ENCODE measurements at places on chromosomes 3 and 15.

GRCh38 chr15:41891946-41892345 is 1.9 kb downstream of the SPTBN5 start:
- peaks cover 27% of the 10 kb centered on the region for H3K4me1 ChIP-seq
- no peak for DNase-seq
- H3K36me3 ChIP-seq, result no peaks in the 10 kb centered on the region
- no peak overlapping the region for H3K27ac ChIP-seq
- no peak overlapping the region for H3K4me3 ChIP-seq

- H3K4me3 ChIP-seq, result no peak overlapping the region
- H3K27ac ChIP-seq, result no peak overlapping the region
- no peaks in the 10 kb centered on the region for H3K27me3 ChIP-seq
- H3K4me1 ChIP-seq, result peaks cover 7% of the 10 kb centered on the region
- H3K36me3 ChIP-seq, result no peaks in the 10 kb centered on the region
- no peak for DNase-seq
These were observed 240.5 kb upstream of the TMCO5A start for GRCh38 chr15:37693926-37694325.

- H3K4me3 ChIP-seq, result no peak within 1 kb of the TSS
- H3K4me1 ChIP-seq, result peaks cover 56% of the 10 kb centered on the region
- peaks cover 12% of the 10 kb centered on the region for H3K27me3 ChIP-seq
- peak within 1 kb of the TSS; percentile 70 for H3K27ac ChIP-seq
These were observed at the start of gene CAV3 for GRCh38 chr3:8733332-8734094. TSS of gene CAV3 (plus strand) at chr3:8733802. CDS start at chr3:8733877, 75 bp downstream.

- H3K36me3 ChIP-seq, result no peaks in the 10 kb centered on the region
- no peak overlapping the region for H3K4me3 ChIP-seq
- DNase-seq, result no peak
These were observed 89.2 kb upstream of the PLCL2 start for GRCh38 chr3:16795581-16795980.
